NCI-H187 (cell line): ENCODE measurements at places on chromosomes 11 and 22.

DNA sequence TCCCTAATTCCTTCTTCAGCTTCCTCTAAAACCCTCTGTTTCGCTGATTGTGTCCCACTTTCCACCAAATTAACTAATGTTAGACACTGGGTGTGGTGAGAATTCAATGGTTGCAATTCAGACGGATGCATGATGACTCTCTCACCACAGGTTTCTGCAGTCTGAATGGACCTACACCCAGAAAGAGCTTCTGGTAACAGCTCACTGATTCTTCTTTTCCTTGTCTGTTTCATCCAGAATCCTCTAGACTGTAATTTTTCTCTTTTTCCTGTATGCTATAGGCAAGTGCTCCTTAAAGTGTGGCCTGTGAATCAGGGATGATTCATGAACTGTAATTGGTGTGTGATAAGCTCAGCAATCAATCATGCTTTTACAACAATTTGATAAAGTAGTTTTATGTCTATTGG is 18.1 kb downstream of the MMP10 start:
- no peak for DNase-seq

GRCh38 chr11:60994541-60995080 is 23.1 kb downstream of the CD6 start:
- no peak for DNase-seq

- no peak for DNase-seq
These were observed 2.2 kb downstream of the HBG2 start for GRCh38 chr11:5252192-5252918.

- DNase-seq: no peak
These were observed 577.8 kb downstream of the JRKL start for GRCh38 chr11:96967616-96968015.
